ENCODE measurements at places on chromosomes 2 and 18.
A peak's percentile ranks its signal among the peaks of the same experiment; 100 is the strongest.

DNA sequence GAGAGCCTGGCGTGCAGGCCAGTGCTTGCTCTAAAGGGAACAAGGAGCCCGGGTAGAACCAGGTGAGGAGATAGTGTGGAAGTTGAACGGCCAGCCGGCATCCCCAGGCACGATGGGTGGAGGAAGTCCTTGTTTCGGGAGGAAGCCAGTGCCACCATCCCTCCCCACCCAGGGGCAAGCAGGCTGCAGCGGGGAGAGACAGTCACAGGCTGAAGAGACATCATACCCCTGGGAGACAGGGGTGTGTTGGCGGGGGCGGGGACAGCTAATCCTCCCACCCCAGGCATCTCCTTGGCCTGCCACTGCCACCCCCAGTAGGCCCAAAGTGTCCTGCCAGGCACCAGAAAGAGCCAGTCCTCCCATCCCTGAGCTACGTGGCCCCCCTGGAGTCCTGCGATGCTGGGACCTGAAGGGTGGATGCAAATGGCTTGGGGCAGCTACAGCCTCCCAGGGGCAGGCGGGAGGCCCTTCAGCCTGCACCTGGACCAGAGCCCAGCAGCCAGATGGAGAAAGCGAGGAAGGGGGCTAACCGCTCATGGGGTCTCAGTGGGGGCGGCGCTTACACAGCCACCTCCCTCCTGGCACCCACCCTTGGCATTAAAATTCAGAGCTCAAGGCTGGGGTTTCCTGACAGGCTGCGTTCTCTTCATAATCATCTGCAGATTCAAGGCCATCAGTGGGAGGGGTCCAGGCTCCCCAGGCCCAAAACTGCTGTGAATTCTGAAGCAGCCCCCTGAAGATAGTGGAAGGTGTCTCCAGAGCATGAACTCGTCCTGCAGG is 14.8 kb upstream of the GPR55 start:
- no peak for DNase-seq

GRCh38 chr2:196289000-196289399 is 117.6 kb upstream of the STK17B start:
- DNase-seq, result no peak

DNA sequence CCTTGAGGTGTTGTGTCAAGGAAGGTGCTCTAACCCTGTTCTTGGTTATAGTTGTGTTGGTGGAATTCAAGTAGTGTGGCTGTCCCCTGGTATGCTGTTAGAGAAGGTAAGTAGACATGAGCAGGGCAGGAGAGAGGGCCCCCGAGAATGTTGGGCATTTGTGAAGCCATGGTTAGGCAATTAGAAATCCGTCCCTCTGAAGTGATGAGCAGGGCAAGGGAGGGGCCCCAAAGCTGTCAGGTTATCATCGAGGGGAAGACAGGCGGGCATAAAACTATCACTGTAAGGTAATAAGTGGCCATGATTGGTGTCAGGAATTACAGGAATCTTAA is 5.2 kb downstream of the XRCC5 start:
- no peak for DNase-seq

DNA sequence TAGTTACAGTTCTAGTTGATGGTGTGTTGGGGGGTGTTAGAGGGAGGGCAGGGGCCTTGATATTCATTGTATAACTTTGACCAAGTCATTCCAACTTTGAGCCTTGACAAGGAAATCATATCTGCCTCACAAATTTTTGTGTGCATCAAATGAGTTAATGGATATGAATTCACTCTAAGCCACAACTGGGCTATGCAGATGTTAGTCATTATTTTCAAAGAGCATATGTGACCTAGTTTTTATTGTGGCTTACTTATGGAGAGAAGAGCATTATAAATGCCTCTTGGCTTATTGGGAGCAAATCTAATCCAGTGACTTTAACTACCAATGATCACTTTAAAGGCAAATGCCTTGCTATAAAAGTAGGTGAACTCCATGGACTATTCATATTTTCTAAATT is 250.2 kb downstream of the LPIN1 start:
- DNase-seq, result no peak

DNA sequence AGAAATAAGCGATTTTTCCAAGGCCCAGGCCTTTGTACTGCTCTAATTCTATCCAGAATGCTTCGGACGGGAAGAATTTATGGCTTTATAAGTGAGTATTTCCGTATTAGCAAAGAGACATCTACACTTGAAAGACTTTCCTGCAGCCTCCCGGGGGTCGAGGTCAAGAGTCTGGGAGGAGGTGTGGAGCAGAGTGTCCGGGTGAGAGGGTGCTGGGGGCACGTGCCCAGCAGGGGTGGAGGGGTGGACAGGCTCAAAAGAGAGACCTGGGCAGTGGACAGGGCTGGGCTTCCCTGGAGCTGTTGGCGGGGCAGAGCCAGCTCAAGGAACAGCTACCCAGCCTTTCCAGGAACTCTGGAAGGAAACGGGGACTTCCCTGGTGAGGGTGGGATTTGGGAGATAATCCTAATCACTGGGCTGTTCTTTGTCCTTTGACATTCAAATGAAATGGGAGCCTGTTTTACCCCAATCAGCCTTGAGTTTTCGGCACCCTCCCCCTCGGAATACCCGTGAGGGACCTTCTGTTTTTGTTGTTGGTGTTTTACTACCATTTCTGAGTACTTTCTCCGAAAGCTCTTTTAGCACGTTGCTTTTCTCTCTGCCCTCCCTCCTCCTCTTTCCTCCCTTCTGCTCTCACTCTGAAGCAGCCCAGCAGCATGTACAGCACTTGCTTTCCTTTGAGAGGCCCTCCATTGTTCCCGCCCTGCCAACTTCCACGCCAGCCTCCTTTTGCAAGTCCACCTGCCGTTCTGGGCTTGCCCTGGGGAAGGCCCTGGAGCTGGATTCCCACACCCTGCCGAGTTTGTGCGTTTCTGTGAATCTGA is 164.7 kb downstream of the AGAP1 start:
- DNase-seq, result no peak

GRCh38 chr2:237867465-237867864 is 8.0 kb downstream of the RAMP1 start:
- DNase-seq, result no peak

DNA sequence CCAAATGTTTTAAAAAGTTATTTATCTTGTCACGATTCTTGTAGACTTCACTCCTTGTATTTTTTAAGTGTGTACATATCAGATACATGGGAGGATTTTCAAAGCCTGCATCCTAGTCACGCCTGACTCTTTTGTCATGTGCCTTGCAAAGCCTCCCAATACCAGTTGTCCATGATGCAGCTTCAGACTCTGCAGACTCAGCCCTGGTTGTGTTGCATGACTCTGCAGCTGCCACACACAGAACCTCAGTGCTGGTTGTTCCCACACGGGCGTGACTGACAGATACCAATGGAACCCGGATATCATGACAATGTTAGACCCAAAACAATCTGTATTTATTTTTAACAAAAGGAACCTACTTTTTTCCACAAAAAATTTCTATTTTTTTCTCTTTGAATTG is 38.2 kb downstream of the TPO start:
- no peak for DNase-seq

GRCh38 chr2:240568678-240569522 is 616 bp downstream of the RNPEPL1 start:
- DNase-seq, result peak; percentile 63

- no peak for DNase-seq
Observed at GRCh38 chr2:101080211-101081068, 70.7 kb downstream of the TBC1D8 start.

GRCh38 chr2:84846041-84846663 is 34.7 kb downstream of the TRABD2A start:
- peak; percentile 29 for DNase-seq

- DNase-seq, result peak; percentile 13
Observed at GRCh38 chr2:164620457-164620856, 825 bp downstream of the GRB14 start.

DNA sequence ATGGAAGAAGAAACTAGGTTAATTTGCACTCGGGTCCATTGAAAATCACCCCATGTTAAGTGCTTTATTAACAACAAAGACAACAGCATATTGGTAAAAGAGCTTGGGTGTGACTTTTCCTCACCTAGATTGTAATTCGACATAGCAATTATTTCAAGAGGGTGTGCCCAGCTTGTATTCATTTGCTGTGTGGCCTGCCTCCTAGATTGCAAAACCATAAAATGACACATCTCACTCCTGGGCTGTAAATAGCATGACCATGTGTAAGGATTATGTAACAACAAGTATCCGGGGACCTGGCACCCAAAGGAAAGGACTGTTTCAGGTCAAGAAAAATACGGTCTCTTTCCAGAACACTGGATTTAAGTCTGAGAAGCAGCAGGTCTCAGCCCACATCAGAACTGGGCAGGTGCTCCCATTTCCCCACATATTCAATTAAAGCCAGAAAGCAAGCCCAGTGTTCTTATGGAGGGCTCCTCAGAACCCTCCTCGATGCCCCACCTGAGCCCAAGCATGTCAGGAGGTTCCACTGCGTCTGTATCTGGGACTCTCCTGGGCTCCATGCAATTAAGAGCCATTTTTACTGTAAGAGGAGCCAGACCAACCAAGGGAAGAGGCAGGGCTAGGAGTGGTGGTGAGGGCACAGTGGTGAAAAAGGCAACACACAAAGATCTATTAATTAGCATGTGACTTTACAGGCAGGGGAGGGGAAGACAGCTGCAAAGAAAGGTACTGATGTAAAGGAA is 39.2 kb downstream of the MREG start:
- peak; percentile 20 for DNase-seq

DNA sequence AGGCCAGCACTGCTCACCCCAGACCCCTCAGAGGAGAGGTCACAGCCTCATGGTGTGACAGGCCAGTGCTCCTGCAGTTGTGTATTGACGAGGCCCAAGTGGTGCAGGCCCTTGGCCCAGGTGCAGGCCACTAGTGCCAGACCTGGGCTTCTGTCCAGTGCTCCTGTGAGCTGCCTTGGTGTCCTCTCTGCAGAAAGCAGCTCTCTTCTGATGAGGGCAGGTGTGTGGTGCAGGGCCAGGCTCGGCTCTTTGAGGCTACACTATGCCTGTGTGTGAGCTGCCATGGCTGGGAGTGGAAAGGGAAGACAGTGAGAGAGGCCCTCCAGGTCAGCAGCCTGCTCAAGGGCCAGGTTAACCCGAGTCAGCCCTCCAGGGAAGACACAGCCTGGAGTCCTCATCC is 17.1 kb downstream of the EHD3 start:
- no peak for DNase-seq

GRCh38 chr18:36188916-36189315 is 1.6 kb downstream of the MOCOS start:
- DNase-seq, result no peak

- DNase-seq, result no peak
Observed at GRCh38 chr2:62363166-62363565, 142.8 kb downstream of the TMEM17 start.

GRCh38 chr2:145584353-145584752 is 1064.4 kb upstream of the ZEB2 start:
- no peak for DNase-seq

- no peak for DNase-seq
Observed at GRCh38 chr2:136408795-136409194, 290.8 kb upstream of the CXCR4 start.

GRCh38 chr2:178268435-178268834 is 74.1 kb downstream of the OSBPL6 start:
- peak; percentile 38 for DNase-seq

DNA sequence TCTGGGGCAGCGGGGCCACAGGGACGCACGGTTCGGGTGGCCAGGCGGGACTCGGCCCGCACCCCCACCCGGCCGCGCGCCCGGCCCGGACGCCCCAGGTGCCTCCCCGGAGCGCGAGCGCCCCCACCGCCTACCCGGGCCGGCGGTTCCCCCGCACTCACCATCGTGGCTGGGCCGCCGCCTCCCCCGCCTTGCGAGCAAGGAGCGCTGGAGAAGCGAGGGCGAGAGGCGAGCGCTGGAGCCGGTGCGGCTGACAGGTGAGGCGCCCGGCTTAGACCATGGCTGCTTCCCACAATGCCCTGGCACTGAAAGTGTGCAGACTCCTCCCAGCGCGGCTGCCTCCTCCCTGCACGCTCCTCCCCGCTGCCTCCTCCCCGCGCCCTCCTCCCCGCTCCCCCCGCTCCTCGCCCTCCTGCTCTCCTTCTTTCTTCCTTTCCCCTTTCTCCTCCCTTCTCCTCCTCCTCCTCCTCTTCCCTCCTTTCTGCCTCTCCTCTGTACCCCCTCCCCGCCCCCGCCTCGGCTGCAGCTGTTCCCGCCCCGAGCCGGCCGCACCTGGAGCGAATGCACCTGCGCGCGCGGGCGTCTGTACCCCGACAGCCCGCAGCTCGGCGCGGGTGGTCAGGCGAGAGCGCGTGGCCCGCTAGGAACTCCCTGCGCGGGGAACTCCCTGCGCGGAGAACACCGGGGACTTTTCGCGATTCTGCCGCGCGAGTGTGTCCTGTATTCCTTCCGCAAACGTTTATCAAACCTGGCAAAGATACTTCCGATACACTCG is at the start of gene AP1S3:
Gene AP1S3, minus strand, starts transcription at position 296 of the 775 bp plus-strand sequence. Its CDS starts 132 bp downstream, at position 164.
- DNase-seq, result peak; percentile 47
